Upper lobe of right lung (tissue), 1 donor: ENCODE measurements at places on chromosomes 12 and 14. TPM values are rescaled to one million over a fixed set of nuclear protein-coding genes. Genes with fewer than 3 reads are reported as not detected.

The CRIP2 gene
- 191 TPM for total RNA-seq

The MVK gene
- 27.3 TPM for total RNA-seq

The ZFYVE1 gene
- 21.6 TPM for total RNA-seq

The RAN gene
- 310 TPM for total RNA-seq

The TBX3 gene
- total RNA-seq = 35.9 TPM

The TMEM229B gene
- 5.4 TPM for total RNA-seq

The USP44 gene
- 14.9 TPM for total RNA-seq

The REP15 gene
- 4.5 TPM for total RNA-seq

The E2F7 gene
- total RNA-seq = 0.29 TPM
